ENCODE measurements at places on chromosomes 13 and 19.

- DNase-seq = peak; percentile 53
These were observed 102.1 kb downstream of the INSR start for GRCh38 chr19:7191946-7192691.

GRCh38 chr19:49340069-49340864 is 5.1 kb downstream of the CD37 start:
- no peak for DNase-seq

- no peak for DNase-seq
These were observed 662 bp downstream of the CBARP start for GRCh38 chr19:1237027-1237659.

- no peak for DNase-seq
These were observed 13.1 kb downstream of the NAXD start for GRCh38 chr13:110628477-110628793.

DNA sequence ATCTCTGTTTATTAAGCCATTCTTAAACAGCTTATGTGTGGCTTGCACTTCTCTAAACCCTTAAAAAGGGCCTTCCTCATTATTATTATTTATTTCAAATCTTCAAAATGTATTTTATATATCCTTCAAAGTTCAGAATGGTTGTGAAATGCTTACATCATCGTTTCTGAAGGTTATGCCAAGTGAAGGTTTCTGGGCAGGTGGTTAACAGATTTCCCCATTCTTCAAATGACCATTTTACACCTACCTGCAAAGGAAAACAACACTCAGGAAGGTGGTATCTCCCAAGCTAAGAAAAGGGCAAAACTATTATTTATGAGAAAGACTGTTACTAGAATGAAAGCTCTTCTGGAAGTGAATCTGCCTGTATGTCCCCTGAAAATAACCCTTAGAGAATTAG is 191.6 kb downstream of the SHISA2 start:
- DNase-seq = no peak

- no peak for DNase-seq
These were observed 10.9 kb downstream of the B3GNT8 start for GRCh38 chr19:41416194-41416674.

- peak; percentile 12 for DNase-seq
These were observed 323.1 kb downstream of the ZNF536 start for GRCh38 chr19:30695171-30695875.
